ENCODE measurements at places on chromosomes 12 and 14.

DNA sequence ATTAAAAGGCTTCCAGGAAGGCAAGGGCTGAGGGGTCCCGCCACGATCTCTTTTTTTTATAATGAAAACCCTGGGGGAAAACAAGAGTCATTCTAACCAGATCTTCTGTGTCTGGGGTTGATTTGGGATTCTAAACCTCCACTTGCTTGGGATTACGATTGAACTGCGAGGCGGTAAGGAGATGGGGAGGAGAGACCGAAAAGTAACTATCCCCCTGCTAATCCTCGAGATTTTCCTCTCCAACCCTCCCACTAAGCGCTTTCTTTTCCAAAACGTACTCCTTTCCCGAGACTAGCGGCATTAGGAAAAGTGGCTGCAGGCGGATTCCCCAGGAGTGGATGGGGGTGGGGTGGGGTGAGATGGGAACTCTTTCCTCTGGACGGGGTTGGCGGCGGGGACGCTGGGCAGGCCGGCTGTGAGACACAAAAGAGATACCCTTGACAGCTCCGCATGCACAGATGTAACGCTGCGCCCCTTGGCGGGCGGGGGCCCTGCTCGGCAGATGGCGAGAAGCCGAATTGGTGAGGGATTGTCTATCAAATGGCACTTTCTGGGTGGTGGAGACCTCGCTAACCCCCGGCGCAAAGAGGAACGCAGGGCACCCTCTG lies 830 bp upstream of the SRRM4 start:
- DNase-seq = peak; percentile 16

DNA sequence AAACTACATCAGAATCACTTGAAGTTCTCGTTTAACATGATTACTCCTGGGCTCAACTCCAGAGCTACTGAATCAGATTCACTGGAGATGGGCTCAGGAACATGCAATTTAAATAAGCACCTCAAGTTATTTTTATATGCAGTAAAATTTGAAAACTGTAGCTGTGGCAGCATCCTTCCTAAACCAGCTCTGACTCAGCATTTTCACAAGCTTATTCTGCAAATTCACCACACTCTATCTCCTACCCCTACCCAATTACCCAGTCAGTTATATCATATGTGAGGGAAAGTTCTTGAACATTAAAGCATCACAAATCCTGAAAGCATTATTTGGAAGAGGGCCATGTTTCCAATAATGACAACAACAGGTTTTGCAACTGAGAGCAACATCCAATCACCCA lies 24.2 kb upstream of the LRRC9 start:
- no peak for DNase-seq

GRCh38 chr12:10094646-10095395 lies 4.0 kb downstream of the CLEC1A start:
- DNase-seq = no peak

- no peak for DNase-seq
Observed at GRCh38 chr12:92690601-92691000, 12.2 kb upstream of the PLEKHG7 start.

- no peak for DNase-seq
Observed at GRCh38 chr12:121713257-121713777, 765 bp downstream of the TMEM120B start.

DNA sequence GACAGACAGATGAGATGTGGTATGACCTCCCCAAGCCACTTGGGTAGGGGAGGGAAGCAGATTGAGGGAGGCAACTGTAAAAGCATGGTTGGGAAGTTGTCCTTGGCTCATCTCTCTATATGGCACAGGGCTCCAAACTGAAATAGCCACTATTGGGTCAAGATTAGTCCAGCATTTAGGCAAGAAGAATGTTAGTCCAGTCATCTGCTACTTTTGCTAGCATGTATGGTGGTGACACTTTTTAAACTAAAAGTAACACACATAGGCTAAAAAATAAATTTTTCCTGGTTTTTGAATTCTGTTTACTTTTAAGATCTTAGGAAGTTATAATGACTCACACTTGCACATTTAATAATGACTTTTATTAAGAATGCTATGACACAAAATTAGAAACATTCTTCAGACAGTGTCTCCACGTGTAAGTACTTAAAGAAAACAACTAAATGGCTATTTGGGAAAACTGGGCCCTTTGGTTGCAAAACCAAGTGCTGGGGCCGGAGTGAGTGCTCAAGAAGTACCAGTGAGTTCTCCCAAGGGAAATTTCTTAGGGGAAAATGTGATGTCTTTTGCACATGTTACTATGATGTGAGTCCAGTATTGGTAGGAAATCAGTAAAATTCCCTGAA lies 179.1 kb upstream of the HIF1A start:
- no peak for DNase-seq

All from urothelium cell line (cell line).